ENCODE measurements at places on chromosomes 4 and X.

DNA sequence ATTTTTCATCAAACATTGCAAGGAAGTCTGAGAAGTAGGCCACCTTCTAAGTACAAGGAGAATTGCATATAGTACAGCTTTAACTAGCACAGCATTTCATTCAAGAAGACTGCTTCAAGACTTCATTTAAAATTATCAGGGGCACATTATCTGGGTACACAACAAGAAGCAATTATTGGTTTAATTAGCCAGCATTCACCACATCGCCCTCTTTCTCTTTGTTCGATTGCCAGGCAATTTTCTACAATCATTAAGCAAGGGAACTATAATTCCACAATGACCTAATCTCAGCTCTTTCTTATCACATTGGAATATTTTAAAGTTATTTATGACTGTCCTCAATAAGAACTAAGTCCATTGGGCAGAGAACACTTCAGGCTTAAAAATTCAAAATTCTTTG, 1347.1 kb upstream of the PABPC4L start:
- DNase-seq: no peak

- DNase-seq: no peak
Measured at GRCh38 chr4:11404431-11404830, 24.3 kb downstream of the HS3ST1 start.

DNA sequence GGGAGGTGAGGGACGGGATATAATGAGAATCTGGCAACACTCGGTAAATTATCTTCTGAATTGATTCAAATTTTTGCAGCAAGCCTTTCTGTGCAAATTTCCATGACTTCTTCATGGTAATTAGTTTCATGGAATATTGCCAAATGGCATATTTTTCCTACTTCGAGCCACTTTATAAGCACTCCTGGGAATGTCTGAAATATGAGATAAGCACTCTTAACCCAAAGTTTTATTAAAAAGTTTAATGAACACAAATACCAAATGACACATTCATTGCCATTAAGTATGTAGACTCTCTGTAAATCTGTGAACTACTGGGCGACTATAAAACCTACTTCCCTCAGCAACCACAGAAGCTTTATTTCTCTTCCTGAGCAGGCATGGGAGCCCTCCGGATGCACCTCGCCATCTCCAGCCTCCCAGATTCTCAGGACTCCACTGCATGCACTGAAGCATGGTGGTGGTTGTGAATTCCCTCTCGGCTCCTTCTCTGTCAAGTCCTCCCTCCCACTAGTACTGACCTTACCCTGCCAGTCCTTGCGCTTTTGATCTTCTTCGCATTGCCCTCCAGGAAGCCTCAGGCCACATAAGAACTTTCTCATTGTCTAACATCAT, 154.4 kb upstream of the RPL34 start:
- no peak for DNase-seq

GRCh38 chrX:53354669-53355068, 67.8 kb downstream of the SMC1A start:
- DNase-seq: no peak

DNA sequence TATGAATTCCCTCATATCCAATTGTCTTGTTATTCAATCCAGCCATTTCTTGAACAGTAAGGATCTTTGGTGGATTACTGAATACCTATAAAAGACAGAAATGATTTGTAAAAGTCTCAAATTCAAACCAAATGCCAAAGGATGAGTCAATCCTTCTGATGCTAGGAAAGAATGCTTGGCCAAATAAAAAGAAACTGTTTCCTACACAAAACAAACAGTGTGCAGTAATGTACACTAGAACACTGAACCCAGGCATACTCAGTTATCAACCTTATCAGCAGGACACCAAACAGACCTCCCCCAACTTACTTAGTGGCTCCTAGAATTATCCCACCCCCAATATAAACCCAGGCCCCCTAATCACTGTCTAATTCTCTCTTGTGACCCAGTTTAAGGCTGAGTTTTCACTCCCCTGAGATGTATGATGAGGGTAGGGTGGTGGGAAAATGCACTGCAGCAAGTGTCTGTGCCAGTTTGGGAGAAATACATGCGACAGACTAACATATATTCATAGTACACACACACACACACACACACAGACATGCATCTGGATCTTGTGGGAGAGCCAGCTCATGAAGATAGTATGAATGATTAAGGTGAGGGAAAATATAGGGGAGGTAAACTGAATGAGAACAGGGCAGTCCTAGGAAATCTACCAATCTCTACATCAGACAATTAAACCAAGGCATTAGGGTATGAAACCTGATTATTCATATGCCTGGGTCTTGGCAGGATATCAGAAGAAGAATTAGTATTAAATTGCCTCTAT, 35.0 kb downstream of the CLDN2 start:
- no peak for DNase-seq

DNA sequence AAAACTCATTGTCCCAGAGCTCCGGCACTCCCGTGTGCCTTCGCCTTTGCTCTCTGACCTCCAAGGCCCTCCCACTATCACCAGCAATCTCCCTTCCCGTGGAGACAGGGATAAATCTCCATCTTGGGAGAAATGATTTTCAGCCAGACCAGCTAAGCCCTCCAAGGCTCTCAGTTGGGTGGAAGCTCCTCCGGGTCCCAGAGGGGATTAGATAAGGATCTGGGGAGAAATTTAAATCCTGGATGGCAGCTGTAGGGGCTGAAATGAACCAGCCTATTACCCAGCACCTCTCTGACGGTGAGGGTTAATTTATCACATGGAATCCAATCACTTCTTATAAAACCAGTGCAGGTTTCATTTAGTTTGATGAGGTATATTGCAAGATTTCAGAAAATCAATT, 366.2 kb downstream of the FBXW7 start:
- DNase-seq: no peak

DNA sequence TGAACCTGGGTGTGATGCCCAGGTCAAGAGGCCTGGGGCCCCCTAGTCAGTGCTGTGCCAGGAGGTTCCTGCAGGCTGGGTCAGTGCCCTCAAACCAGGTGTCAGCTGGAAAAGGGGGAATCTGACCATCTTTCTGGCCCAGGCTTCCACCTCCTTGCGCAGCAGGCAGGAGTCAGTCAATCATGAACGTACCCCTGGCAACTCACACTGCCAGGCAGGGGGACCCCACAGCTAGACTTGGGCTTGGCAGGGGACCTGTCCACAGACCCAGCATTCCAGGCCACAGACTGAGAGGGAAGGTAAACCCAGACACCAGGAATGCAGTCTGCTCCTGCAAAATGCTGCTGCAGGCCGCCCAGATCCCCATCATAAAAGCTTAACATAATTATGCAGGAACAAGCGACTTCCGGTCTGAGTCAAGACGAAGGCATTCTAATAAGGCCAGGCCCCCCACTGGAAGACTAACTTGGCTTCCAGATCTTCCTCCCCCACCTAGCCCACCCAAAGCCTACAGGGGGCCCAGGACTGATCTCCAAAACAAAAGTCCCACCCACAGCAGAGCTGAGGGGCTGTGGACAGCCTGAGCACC, 156.3 kb downstream of the BCOR start:
- peak; percentile 27 for DNase-seq

DNA sequence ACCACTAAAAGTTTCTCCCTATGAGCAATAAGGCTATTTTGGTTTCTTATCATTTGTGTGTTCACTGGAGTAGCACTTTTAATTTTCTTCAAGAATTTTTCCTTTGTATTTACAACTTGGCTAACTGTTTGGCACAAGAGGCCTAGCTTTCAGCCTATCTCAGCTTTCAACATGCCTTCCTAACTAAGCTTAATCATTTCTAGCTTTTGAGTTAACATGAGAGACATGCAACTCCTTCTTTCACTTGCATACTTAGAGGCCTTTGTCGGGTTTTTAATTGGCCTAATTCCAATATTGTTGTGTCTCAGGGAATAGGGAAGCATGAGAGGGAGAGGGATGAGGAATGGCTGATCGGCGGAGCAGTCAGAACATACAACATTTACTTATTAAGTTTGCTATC, 349.8 kb downstream of the OPHN1 start:
- DNase-seq: no peak

DNA sequence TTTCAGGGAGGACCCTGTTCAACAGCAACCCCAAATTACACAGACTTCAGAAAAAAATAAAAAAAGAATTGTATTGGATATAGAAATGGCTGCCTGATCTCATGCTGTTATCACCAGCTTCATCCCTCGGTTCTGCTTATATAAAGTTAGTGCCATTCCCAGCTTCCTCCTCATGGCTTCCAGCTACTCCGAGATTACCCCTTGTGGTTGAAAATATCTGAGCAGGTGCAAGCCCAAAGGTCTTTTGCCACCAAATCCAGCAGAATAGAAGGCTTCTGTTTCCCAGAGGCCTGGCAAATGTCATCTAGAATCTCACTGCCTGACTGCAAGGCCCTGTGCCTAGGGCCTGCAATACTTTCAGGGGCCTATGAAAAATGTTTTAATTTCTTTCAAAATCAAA, 13.8 kb upstream of the HPGDS start:
- DNase-seq: no peak

DNA sequence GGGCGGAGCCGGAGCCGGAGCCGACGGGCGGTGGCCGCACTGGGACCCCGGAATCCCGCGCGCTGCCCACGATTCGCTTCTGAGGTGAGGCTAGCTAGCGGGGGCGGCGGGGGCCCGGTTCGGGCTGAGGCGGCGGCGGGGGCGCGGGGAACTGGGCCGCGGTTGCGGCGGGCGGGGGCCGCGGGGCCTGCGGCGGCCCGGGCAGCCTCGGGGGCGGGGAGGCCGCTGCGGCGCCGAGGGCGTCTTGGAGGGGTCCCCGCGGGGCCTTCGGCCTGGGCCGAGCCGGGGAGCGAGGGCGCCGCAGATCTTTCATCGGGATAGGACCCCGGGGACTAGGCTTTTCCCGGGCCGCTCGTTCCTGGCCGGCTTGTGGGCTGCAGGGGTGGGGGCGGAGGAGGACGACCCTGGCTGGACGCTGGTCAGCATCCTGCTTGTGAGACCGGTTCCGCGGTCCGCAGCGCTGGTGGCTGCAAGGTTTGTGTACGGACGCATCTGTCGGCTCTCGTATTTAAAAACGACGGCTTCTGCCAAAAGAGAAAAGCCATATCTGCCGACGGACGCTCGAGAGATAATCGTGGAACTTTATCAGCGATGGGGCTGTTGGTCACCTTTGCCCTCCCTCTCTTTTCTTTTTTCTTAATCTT, 419 bp downstream of the ADD1 start:
- no peak for DNase-seq

GRCh38 chr4:91171217-91171616, 1044.0 kb downstream of the CCSER1 start:
- no peak for DNase-seq

DNA sequence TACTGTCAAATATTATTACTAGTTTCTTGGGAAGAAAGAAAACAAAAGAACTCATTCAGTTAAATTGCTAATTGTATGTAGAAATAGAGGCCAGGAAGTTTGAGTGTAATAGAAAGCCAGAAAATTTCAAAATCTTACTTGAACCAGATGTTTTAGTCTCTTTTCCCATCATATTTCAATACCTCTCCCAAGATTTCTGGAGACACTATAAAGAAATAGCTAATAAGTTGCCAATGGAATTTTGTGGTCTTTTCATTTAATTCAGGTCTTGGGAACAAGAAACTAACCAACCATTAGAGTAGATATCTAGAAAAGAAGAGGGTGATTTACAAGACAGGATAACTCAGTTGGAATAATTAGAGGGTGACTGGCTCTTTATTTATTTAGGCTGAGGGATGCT, 112.2 kb downstream of the AGTR2 start:
- no peak for DNase-seq

GRCh38 chrX:130915302-130915701, 12.3 kb upstream of the ENOX2 start:
- DNase-seq: no peak

GRCh38 chrX:10243106-10243505, 86.3 kb downstream of the CLCN4 start:
- DNase-seq: no peak

DNA sequence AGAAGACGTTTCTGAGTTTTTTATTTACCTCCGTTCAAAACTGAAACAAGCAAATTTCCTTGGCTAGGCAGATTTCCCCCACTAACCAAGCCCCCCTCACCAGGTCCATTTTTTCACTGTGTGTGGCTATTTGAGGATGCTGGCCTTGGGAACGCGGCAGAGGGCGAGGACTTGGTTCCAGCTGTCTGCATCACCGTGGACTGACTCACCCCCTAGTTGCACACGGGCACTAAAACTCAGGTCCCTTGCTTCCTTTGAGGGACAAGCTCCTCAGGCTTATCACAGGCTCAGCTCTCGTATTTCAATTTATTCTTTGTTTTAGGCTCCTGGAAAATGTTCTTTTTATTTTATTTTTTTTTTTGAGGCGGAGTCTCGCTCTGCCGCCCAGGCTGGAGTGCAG, 8.4 kb upstream of the MTNR1A start:
- no peak for DNase-seq

DNA sequence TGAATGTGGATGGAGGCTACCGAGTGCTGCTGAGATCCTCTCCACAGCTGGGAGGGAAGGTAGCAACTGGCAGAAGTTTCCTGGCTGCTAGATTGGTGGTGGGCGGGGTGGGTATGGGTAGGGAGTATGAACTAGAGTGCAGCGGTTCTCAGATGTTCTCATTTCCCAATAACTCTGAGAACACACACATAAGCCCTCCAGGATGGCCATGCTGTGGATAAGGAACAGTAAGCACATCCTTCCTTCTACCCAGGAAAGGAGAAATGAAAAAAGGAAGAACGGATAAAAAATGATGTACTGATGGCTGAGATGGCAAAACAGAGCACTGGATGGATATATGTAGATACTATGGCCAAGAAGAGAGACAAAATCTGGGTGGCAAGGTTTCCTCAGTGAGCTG, 116.0 kb downstream of the ZNF827 start:
- no peak for DNase-seq

- DNase-seq: peak; percentile 35
Measured at GRCh38 chr4:161554372-161554990, 609.3 kb downstream of the FSTL5 start.

Data from astrocyte of the cerebellum (primary cell).